GM13976 (cell line): ENCODE measurements at places on chromosomes 2 and 18.

DNA sequence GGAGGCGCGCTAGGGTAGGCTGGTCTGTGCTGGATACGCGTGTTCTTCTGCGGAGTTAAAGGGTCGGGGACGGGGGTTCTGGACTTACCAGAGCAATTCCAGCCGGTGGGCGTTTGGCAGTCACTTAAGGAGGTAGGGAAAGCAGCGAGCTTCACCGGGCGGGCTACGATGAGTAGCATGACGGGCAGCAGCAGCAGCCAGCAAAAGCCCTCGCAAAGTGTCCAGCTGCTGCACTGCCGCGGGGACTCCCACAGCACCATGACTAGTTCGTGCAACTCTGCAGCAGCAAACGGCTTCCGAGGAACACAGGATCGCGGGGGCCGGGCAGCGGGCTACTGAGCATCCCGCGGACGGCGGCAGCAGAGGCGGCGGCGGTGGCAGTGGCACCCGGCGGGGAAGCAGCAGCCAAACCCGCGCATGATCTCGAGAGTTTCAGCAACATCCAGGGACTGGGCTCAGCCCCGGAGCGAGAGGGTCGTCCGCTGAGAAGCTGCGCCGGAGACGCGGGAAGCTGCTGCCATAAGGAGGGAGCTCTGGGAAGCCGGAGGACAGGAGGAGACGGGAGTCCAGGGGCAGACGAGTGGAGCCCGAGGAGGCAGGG is 368 bp downstream of the TMEFF2 start:
- no peak for DNase-seq

- peak; percentile 55 for DNase-seq
Observed at GRCh38 chr18:57051657-57052044, 95.2 kb upstream of the BOD1L2 start.

DNA sequence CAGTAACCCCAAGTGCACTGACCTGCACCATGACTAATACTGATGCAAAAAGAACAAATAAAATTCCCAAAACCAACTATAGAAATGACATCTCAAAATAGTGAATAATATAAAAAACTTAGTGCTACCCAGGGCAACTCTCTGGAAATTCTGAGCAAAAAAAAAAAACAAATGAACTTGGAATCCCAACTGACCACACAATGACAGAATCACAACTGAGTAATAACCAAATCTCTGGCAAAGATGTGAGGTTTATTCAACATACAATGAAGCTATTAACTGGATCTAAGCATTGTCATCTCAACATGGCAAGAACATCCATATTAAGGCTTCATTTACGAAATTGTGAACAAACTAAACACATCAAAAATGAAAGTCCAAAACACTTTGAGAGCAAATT is 22.7 kb downstream of the EXOC6B start:
- no peak for DNase-seq

GRCh38 chr18:22113144-22113844 is 56.1 kb upstream of the GATA6 start:
- no peak for DNase-seq

- DNase-seq: no peak
Observed at GRCh38 chr2:160471950-160472349, 21.7 kb downstream of the RBMS1 start.

- no peak for DNase-seq
Observed at GRCh38 chr2:232860593-232861241, 9.3 kb upstream of the SNORC start.

GRCh38 chr2:203869223-203870042 is 1.9 kb downstream of the CTLA4 start:
- DNase-seq: no peak

- DNase-seq: no peak
Observed at GRCh38 chr2:46778511-46778910, 137.1 kb downstream of the MCFD2 start.

DNA sequence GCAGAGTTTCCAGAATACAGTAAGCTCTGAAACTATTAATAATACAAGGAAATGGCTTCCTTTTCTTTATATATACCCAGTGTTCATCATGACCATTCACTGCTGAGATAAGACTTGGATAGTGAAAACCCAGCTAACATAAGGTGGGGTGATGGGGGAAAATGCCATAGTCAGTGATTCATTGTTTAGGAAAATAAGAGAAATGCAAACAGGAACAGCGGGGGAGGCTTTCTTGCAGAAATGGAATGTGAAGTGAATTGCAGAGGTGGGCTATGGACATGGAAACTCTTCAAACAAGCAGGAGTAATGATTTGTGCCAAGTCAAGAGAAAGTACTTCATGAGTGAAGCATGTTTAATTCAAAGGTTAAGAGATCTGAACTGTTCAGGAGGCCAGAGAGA is 519.4 kb downstream of the TDRD15 start:
- DNase-seq: no peak

- no peak for DNase-seq
Observed at GRCh38 chr2:184129073-184129472, 469.3 kb upstream of the ZNF804A start.

- no peak for DNase-seq
Observed at GRCh38 chr2:96408616-96409015, 73.0 kb downstream of the NCAPH start.

GRCh38 chr2:209614690-209615369 is 156.8 kb upstream of the UNC80 start:
- DNase-seq: no peak

DNA sequence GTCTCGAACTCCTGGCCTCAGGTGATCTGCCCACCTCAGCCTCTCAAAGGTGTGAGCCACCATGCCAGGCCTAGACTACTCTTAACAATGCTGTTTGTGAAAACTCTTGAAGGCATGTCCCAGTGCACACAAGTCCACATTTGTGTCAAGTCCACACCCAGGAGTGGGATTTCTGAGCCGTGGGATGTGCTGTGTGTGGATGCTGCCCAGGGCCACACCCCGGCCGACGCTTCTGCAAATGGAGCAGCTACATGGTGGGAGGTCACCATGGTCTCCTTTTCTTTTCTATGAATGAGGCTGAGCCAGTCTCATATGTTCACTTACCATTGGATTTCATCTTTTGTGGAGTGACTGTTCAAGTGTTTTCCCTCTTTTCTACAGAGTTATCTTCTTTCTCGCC is 15.8 kb downstream of the SNED1 start:
- no peak for DNase-seq

DNA sequence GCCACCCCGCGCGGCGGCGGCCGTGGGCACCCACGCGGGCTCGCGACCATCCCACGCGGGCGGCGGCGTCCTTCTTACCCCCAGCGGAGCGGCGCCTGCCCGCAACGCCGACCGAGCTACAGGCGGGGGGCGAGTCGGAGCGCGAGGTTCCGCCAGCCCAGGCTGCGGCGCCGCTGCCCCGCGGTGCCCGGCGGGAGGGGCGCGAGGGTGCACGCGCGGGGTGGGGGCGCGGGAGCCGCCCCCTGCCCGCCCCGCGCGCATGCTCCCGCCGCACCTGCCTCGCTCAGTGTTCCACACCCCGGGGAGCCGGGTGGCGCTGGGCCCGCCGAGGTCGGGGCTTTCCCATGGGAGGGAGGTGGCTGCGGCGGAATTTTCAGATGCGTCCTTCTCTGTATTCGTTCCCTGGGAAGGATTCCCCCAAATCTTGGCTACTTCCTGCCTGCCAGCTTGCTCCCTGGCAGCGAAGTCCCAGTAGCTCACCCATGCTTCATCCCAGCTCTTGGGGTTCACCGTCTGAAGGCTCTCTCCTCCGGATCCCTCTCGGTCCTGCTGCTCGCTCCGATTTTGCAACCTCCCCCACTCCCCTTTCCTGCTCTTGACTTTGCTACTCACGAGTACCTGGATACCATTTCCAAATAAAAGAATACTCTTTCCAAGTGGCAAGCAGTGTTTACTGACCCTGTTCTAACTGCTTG is at the start of gene L3MBTL4:
TSS of gene L3MBTL4 (minus strand) at position 189 of the 695 bp plus-strand sequence. CDS start 103,286 bp downstream, outside the sequence.
- DNase-seq: peak; percentile 76

DNA sequence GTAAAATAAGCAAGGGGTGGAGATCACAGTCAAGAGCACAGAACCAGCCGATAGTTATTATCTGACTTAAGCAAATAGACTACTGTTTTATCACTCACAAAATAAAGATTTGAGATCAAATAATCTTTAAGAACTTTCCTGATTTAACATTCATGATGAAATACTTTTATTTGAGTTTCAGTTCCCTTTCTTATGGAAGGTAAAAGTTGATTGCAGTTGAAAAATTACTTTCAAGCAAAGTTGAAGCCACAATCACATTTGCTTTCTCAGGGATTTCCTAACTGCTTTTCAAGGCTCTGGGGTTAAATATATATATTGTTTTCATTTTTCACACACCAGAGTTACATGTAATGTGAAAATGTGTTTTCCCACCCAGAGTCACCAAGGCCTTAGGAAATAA is 599.5 kb downstream of the KCNJ3 start:
- no peak for DNase-seq

DNA sequence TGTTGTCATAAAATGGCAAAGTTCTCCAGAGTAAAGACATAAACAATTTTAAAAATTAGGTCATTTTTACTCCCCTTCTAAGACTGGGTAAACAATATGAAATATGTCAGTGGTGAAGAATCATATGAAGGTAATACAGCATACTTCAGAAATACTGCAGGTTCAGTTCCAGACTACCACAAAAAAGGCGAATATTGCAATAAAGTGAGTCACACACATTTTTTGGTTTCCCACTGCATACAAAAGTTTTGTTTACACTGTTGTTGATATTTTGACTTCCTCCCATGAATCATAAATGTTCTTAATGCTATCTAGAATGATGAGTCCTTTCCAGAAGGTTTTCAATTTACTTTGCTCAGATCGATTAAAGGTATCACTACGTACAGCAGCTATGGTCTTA is 73.5 kb downstream of the SMC6 start:
- no peak for DNase-seq

- no peak for DNase-seq
Observed at GRCh38 chr2:136769871-136770270, 4.5 kb downstream of the THSD7B start.

DNA sequence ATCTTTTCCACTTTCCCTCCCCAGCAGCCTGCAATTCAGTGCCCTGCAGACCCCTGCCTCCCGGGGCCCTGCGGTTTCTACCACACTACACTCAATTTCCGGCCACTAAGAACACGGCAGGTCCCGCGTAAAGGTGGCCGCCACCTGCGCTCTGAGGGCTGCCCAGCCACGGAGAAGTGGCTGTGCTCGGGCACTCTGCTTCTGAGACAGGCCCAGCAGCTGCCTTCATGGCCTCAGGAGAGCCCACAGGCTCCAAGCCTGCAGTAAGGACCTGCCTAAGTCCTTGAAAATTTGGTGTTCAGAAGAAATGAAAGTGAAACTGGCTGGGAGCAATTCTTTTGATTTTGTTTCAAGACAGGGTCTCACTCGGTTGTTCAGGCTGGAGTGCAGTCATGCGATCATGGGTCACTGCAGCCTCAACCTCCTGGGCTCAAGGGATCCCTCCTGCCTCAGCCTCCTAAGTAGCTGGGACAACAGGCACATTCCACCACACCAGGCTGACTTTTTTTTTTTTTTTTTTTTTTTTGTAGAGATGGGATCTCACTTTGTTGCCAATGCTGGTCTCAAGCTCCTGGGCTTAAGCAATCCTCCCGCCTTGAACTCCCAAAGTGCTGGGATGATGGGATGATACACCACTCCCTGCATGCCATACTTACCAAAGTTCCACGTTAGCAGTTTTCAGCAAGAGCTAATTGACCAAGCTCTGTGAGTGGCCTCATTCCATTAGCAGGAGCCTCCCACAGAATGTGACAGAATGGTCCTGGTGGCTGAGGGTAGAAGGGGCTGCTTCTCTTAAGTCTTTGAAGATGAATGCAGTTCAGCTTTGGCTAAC is 14.6 kb upstream of the ALPP start:
- peak; percentile 67 for DNase-seq

DNA sequence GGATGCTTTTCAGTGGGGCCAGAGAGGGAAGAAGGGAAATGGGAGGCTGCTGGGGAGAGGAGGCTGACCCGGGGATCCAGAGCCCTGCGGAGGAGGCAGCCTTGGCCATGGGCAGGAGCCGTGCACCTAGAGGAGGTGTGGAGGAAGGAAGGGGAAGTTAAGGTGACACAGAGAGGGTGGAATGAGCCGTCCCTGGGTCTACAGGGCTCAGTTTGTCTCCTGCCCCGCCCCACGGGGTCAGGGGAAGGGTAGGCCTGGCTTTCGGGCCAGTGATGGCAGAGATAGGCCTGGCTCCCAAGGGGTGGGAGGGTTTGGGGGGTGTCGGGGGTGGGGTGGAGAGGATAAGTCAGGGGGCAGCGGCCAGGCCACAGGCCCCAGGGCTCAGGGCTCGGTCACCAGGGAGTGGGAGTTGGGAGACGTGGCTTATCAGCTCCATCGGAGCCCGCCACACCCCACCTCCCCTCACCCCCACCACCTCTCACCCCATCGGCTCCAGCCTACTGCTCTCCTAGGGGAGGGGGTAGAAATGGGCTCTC is 39.5 kb upstream of the NOTO start:
- no peak for DNase-seq
